NCI-H1694 (cell line): ENCODE measurements at places on chromosomes 16 and 17.
A peak's percentile ranks its signal among the peaks of the same experiment; 100 is the strongest.

GRCh38 chr17:59547131-59547915, 18.1 kb upstream of the DHX40 start:
- no peak for DNase-seq

DNA sequence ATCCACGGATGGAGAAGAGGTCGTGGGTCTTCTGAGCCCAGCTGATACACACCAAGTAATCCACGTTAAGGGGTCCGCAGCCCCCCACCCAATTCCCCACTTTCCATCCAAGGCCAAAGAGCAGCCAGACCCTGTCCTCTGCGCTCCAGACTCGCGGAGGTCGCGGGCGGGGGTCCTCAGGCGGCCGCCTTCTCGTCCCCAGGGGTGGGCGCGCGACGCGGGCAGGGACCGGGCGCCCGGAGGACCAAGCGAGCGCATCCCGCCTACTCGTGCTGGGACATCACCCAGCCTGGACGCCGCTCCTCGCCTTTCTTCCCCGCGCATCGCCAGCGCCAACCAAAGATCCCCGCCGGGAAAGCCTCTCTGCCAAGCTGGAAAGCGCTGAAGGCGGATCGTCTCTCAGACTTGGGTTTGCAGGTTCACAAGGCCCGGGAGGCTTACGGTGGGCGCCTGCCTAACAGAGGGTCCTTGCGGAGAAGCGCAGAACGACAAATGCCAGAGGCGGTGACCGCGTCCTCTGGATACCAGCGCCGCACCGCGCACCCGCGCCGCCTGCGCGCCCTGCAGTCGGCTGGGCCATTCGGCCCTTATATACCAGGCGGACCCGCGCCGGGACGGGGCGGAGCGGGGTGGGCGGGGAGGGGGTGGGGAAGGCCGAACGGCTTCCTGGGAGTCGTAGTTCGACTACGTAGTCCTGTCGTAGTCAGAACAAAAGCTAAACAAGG, 471.6 kb downstream of the SOX9 start:
- peak; percentile 78 for DNase-seq

- no peak for DNase-seq
Observed at GRCh38 chr16:67805718-67806427, 487 bp downstream of the RANBP10 start.

DNA sequence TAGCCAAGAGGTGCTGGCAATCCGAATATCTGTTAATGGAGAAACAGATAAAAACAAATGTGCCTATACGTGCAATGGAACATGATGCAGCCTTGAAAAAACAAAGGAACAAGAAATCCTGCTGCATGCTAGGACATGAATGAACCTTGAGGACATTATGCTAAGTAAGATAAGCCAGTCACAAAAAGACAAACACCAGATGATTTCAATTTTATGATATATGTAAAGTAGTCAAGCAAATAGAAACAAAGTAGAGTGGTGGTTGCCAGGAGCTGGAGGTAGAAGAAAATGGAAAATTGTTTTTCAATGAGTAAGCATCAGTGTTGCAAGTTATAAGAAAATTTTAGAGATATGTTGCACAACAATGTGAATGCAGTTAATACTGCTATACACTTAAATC, 409.7 kb upstream of the CDH8 start:
- no peak for DNase-seq

GRCh38 chr17:64166876-64167275, 36.9 kb upstream of the ERN1 start:
- no peak for DNase-seq

GRCh38 chr16:86200722-86201121, 301.8 kb downstream of the IRF8 start:
- DNase-seq, result no peak

- DNase-seq, result no peak
Observed at GRCh38 chr16:82641336-82641984, 14.7 kb downstream of the CDH13 start.

DNA sequence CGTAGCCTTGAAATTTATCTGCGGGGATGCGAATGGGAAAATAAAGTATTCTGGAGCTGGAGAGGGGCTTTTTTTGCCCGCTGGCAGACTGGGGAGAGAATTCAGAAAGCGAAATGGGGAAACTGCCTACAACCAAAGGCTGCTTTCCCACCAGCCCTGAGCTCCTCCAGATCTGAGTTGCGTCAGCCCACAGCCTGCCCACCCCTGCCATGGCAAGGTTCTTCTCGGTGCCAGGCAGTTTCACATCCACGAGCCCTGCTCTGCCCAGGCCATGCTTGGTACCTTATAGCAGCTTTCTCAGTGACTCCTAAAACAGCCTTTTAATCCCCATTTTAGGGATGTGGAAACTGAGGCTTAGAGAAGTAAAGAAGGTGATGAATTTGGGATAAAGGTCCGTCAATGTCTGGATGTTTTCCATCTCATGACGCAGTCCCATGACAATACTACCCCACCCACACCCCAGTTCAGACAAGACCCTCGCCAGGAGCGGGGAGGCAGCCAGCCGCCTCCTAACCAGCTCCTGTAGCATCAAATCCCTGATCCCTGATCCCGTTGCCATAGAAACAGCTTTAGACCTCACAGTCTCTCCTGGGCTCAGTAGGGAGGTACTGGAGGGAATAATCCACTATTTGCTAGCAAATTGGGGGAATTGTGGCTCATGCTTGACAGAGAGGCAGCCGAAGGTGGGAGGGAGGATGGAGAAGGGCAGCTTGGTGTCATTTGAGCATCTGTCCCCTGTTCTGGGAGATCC, 113.5 kb downstream of the MGAT5B start:
- DNase-seq, result no peak

GRCh38 chr17:31492880-31493655, 101.6 kb downstream of the RAB11FIP4 start:
- DNase-seq, result no peak

DNA sequence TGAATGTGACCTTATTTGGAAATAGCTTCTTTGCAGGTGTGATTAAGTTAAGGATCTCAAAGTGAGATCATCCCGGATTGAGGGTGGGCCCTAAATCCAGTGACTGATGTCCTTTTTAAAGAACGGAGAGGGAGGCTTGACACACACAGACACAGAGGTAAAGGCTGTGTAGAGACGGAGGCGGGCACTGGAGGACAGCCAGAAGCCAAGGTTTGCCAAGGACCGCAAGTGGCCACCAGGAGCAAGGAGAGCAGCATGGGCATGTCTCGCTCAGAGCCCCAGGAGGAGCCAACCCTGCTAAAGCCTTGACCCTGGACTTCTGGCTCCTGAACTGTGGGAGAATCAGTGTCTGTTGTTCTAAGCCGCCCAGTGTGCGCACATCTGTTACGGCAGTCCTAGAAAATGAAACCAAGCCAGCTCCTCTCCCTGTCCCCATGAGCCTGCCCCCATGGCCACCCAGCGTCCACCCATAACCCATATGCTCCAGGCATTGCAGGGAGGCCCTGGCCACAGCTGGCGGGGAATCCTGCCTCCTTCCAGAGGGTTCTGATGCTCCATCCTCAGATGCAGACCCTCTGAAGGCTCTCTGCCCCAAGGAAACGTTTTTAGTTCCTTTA, 15.2 kb downstream of the CNGB1 start:
- no peak for DNase-seq

GRCh38 chr16:67672739-67673662, 6.4 kb downstream of the C16orf86 start:
- peak; percentile 9 for DNase-seq

DNA sequence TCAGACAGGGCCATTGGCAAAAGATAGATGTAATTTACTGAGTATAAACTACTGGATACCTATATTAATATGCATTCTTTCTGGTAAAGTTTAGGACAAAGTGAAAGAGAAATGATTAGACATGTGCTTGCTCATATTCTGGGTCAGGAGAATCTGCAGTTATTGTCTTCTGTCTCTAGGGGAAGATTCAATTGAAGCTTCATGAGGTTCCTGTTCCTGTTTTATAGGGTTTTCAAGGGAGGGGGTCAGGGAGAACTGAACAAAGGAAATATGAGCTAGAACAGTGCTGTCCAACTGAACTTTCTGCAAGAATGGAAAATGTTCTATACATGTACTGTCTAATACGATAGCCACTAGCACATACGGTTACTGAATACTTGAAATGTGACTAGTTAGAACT, 59.3 kb upstream of the CORO6 start:
- DNase-seq, result no peak

DNA sequence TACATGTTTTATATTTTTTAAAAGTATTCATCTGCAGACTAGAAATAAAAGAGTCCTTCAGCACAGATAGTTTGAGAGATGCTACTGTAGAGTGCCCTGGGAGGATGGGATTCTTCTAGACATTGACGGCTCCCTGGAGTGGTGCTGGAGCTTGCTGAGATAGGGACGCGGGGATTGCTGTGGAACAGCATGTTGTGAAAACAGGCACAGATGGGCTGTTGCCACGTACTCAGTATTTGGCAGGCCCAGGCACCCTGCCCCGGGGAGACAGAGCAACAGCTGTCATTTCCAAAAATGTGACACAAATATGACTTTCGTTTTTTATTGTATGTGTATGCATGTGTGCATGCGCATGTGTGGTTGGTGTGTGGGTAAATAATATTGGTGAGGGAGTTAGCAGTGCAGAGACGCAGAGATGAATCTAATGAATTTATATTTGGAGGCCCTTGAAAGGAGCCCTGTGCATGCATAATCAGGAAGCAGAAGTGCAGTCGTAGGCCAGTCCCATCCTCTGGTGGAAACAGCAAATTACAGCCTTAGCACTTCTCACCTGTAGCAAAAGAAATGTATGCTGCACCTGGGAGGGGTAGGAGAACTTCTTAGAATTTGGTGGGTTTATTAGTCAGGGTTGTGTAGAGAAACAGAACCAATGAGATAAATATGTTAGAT, 6.2 kb upstream of the ABCA8 start:
- DNase-seq, result peak; percentile 97

- DNase-seq, result no peak
Observed at GRCh38 chr17:19769946-19770652, 22.0 kb upstream of the ALDH3A1 start.

- DNase-seq, result no peak
Observed at GRCh38 chr16:46612121-46612520, 9.1 kb downstream of the SHCBP1 start.

DNA sequence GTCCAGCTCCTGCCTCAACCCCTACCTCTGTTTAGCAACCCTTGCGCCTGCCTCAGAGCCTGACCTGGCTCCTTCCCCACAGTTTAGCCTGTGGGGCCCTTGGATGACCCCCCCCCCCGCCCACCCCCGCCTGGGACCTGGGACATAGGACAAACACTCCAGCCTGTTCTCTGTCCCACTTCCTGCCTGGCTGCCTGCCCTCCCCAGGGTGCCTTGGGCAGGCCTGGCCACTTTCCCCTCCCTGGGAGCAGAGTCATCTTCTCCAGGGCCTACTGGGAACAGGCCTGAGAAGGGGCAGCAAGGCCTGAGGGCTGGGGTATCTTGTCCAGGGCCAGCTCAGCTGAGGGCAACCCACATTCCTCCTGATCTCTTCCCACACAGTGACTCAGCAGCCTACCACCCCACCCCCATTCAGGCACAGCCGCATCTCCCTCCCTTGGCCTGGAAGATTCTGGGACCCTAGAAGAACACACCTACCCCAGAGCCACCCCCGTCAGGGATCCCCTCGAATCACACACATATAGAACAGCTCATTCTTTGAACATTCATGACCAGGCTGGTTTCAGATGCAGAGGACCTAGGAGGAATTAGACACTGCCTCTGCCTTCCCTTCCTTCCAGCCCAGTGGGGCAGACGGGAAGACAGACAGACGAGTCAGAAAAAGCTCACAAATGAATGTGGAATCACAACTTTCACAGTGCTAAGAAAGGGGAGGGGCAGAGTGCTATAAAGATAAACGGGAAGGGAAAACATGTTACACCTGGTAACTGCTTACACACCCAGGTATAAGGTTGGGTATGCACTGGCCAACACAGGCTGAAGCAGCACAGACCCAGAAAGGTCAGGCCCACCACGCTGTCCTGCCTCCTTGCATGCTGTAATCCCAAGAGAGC, 6.0 kb downstream of the FHOD1 start:
- DNase-seq, result no peak

DNA sequence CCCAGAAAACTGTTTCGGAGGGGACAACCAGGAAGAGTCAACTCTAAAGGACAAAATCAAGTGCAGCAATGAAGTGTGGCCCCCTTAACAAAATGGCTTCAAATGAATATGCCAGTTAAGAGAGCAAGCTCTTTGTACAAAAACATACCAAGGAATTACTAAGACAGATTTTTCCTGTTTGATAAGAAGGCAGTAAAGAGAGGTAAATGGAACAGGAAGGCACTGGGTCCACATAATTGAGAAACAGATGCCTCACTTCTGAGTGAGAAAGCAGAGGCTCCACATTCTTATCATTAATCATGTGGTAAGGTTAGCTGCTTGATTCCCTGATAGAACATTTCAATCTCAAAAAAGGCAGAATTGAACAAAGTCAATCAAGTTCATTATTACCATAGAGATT, 44.9 kb downstream of the MBTD1 start:
- DNase-seq, result no peak

GRCh38 chr17:3800362-3801271, at the start of gene ITGAE:
Gene ITGAE (minus strand): TSS chr17:3801188. CDS start chr17:3801144, 44 bp downstream.
- DNase-seq, result no peak

DNA sequence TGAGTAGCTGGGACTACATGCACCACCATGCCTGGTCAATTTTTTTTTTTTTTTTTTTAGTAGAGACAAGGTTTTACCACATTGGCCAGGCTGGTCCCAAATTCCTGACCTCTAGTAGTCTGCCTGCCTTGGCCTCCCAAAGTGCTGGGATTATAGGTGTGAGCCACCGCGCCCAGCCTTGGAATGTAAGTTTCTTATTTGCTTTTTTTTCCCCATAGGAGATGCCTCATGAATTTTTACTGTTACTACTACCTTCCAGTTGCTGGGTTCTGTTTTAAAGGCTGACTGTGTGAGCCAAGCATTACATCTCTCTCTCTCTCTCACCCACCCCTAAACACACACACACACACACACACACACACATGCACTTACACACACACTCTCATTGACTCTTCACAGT, 112.6 kb downstream of the RGS9 start:
- DNase-seq, result no peak

DNA sequence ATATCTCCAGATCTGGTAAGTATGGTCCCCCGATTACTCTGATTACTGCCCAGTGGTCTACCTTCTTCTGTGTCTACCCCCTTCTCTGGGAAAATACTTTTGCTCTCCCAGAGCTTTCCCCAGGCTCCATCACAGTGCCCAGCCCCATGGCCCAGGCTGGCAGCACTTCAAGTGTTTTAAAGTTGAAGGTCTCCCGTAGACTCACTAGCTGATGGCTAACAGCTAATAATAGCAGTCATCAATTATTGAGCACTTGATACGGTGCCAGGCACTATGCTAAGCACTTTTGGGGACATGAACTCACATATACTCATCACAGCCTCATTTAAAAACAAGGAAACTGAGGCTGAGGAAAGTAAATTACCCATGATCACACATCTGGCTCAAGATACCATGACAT, 33.4 kb downstream of the DCUN1D3 start:
- DNase-seq, result no peak
